Glomerular endothelial cell (primary cell): ENCODE measurements at places on chromosomes 1 and 21. TPM values are rescaled to one million over a fixed set of nuclear protein-coding genes. Genes with fewer than 3 reads are reported as not detected.

Gene AADACL3
- total RNA-seq: not detected in 2 replicates

Gene AGL
- total RNA-seq: 8.1 and 10.9 TPM in 2 replicates

Gene UBE2Q1
- 40.5 and 42.1 TPM in 2 replicates for total RNA-seq

Gene LMX1A
- total RNA-seq: not detected in 2 replicates

Gene AKR7A3
- 0.24 and 0.88 TPM in 2 replicates for total RNA-seq

Gene LY9
- not detected in 2 replicates for total RNA-seq

Gene OR10J1
- not detected in 2 replicates for total RNA-seq

Gene PTCH2
- total RNA-seq: 0.19 and 0.23 TPM in 2 replicates

Gene CCDC17
- total RNA-seq: 0.82 and 1.9 TPM in 2 replicates

Gene GCSAML
- total RNA-seq: not detected in 2 replicates

Gene CATSPER4
- not detected in 2 replicates for total RNA-seq

Gene PRAMEF1
- total RNA-seq: not detected in 2 replicates
